ENCODE measurements at places on chromosomes 12 and 14. TPM values are rescaled to one million over a fixed set of nuclear protein-coding genes. Genes with fewer than 3 reads are reported as not detected.
A peak's percentile ranks its signal among the peaks of the same experiment; 100 is the strongest.

The SIX6 gene
- polyA plus RNA-seq = not detected

The PMEL gene
- polyA plus RNA-seq = 3.3 TPM

DNA sequence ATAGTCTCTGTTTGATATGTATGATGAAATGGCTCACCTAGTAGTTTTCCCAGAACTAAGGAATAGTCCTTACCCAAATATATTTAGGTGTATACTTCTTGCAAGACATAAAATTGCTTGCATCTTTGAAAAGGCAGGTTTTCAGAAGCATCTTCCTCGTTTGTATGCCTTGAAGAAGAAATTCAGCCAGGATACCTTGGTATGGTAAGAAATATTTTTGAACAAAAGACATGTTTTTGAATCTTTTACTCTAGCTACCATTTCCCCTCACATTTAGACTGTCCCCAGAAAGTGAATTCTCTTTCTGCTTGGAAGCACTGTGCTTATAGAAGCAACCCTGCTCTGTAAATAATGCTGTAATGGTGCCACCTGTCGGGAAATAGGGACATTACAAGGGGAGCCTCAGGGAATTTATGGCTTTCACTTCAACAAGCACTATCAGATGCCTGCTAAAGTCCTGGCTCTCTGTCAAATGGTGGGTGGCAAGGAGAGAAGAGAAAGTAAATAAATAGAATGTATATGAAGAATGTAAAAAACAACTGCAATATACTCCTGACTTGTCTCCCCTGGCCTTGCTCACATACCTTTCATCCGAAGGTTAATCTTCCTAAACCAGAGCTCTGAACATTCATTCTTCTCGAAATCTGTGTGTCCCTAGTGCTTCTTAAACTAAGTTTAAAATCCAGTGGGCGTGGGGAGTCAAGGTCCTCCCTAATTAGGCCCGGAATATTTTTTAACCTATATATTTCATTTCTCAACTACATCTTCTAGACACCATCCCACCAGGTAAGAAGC is 6.1 kb downstream of the CCDC184 start:
- DNase-seq = peak; percentile 82

DNA sequence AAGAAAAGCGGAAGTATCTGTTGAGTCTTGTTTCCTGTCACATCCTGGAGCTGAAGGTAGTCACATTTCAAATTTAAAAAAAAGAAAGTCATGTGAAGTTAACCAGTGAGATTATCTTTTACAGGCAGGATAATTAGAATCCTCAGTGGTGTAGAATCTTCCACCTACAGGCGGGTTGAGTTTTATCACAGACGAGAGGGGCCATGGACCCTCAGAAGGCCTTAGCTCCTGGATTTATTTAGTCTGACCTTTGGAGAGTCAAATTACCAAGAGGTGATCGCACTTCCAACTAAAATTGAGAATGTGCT is 13.0 kb upstream of the GNG2 start:
- no peak for DNase-seq

DNA sequence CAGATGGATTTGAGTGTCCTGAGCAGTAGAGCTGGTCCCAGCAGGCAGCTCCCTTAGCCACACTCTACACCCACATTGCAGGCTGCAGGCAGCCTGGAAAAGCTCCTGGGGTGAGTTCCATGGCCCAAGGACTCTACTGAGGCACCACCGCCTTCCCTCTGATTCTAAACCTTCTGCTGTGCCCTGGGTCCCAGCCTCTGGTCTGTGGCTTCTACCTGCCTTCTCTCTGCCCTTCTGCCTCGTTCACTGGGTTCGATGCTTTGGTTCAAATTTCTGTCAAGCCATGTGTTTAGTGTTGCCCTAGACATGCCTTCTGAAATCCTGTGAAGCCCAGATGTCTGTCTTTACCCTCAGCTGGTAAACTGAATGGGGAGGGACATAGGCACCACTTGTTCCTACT is 1.5 kb upstream of the FGF6 start:
- no peak for DNase-seq

DNA sequence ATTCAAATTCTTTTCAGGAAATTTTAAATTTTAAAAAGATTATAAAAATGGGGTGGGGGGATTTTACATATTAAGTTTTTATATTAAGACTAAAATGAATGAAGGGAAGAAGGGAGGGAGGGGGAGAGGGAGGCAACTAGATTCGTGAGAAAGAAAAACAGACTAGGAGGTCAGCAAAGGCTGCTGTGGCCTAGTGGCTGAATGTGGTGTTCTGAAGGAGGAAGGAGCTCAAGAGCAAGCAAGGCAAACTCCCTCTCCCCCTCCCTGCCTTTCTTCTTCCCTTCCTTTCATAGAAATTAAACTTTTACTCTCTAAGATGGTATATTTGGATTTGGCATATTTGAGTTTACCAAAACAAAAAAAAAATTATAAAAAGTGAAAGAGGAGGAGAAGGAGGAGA is 18.1 kb downstream of the DYRK2 start:
- DNase-seq = no peak
